ENCODE measurements at places on chromosomes 1 and 21.

GRCh38 chr21:31133243-31133830 is 95.1 kb upstream of the KRTAP19-8 start:
- DNase-seq, result no peak

DNA sequence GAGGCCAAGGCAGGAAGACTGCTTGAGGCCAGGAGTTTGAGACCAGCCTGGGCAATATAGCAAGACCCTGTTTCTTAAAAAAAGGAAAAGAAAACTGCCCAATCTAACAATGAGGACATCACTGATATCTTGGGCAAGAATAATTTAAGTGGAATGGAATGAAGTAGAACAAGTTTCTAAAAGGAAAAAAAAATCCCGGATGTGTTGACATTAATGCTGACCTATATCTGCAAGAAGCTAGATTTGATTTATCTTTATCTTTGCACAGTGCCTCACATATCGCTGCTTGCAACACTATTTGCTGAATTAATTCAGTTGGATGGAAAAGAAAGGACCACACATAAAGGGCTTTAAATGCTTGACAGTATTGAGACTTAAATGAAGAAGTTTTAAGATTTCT is 27.8 kb downstream of the DIPK1A start:
- DNase-seq, result no peak

DNA sequence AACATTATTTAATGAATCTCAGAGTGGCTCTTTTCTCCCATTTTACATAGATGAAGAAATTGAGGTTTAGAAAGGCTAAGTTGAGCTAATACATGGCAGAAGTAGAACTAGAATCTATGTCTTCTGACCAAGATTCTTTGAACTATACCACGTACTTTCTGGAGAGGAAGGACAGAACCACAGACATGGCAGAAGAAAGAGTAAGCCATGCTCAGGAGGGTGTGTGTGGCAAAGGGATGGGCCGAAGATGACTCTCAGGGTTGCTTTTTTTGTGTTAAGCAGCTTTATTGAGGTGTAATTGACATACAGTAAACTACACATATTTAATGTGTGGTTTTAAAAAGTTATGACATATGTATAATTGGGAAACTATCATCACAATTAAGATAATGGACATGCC is 69.5 kb downstream of the PEX14 start:
- DNase-seq, result no peak

GRCh38 chr1:2003541-2004131 is at the start of gene CFAP74:
TSS of gene CFAP74 (minus strand) at chr1:2003786. CDS start at chr1:1990956, 12,830 bp downstream.
- no peak for DNase-seq

DNA sequence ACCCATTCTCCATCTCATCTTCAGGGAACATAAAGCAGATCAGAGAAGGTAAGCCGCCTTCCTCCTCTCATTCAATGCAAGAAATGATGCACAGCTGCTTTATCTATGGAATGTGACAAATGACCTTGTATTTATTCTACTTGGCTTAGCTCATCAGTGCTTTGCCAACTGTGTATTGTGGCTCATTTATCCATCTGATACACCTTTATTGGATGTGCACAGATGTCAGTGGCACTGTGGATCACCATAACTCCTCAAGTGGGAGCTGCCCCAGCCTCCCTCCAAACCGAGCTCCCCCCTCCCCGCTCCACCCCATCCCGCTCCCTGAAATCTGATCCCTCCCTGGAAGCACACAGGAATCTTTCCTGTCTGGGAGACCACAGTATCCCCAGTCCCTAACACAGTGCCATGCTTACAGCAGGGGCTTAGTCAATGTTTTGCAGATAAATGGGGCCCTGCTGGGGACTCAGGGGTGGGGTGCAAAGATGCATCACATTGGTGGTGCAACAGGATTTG is 156.0 kb upstream of the RAB4A start:
- DNase-seq, result no peak

Data from NB4 (cell line).